ENCODE measurements at places on chromosomes 6 and 20. TPM values are rescaled to one million over a fixed set of nuclear protein-coding genes. Genes with fewer than 3 reads are reported as not detected.

Gene HLA-DQA1
- total RNA-seq = not detected

Gene ADGRF4
- total RNA-seq = not detected

Gene ZNF318
- total RNA-seq = 3.4 TPM

Gene SYNGAP1
- 2.6 TPM for total RNA-seq
